ENCODE measurements at places on chromosomes 3 and 15.

DNA sequence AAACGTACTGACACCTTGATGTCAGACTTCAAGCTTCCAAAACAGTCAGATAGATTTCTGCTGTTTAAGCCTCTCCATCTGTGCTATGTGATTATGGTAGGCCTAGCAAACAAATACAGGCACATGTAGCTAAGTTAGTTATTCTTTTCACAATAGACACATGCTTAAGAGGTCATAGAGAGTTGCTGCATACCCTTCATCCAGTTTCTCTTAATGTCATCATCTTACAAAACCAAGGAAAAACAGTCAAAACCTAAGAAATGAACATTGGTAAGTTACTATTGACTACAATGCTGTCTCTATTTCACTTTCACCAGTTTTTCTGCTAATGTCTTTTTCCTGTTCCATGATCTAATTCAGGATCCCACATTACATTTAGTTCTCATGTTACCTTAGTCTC lies 946.8 kb downstream of the TUSC7 start:
- DNase-seq, result no peak

- no peak for DNase-seq
These were observed 163.3 kb downstream of the EPHA6 start for GRCh38 chr3:96977671-96978070.

- peak; percentile 44 for DNase-seq
These were observed 17.6 kb upstream of the TM2D3 start for GRCh38 chr15:101669744-101670143.

GRCh38 chr15:52727815-52728214 lies 48.6 kb upstream of the ATOSA start:
- DNase-seq, result no peak

DNA sequence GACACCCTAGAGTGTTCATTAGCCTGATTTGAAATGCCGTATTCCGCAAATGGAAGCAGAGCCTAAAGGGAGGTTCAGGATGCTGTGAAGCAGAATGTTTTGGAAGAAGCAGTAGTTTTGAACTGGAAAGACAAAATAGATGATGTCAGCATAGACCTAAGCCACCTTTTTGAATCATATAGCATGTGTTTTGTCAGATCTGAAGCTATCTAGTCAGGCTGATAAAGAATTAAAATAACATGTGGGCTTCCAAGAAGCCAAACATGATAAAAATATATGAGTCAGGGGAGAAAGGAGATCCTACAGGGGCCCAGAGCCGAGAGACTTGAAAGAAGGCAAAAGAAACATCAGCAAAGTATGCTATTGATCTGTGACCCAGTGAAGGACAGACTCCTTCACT lies 47.2 kb upstream of the RASA2 start:
- DNase-seq, result no peak

- no peak for DNase-seq
These were observed 9.7 kb downstream of the TPM1 start for GRCh38 chr15:63052077-63052841.

GRCh38 chr3:114076711-114077110 lies 20.2 kb downstream of the QTRT2 start:
- DNase-seq, result no peak

GRCh38 chr3:15528854-15529537 lies 7.5 kb upstream of the COLQ start:
- no peak for DNase-seq

DNA sequence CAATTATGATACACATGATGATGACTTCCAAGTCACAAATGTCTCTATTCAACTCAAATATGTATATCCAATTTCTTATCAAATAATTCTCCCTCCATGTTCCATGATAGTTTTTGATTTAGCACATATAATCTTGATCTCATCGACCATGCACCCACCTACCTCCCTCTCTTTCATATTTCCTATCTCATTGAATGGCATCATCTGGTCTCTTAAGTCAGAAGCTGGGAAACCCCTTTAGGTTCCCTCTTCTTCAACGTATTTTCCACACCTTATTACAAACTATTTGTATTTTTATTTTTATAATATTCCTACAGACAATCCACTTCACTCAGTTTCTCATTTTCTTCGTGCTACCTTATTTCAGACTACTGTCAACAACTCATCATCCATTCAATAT lies 56.9 kb upstream of the DPH6 start:
- no peak for DNase-seq
